Smooth muscle cell of the brain vasculature (primary cell): ENCODE measurements at places on chromosomes 7 and 10.

GRCh38 chr10:62010366-62010765 lies 108.9 kb downstream of the ARID5B start:
- DNase-seq = no peak

DNA sequence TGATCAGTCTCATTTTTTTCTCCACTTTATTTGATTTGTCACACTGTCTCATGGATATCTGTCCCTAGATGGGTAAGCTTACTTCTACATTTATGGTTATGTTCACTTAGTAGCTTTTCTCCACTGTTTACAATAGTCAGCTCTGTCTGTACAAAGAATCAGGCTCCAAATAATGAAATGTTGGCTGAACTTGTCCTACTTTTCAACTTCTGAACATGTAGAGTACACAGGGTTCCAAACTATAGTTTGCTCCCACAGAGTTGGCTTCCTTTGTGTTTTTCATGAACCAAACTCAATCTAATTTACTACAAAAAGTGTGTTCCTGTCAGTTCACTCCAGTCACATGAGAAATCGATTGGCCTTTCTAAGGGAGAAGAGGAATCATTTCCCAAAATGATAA lies 175.0 kb downstream of the CCDC71L start:
- no peak for DNase-seq

GRCh38 chr7:23044581-23044980 lies 30.7 kb upstream of the HYCC1 start:
- DNase-seq = no peak

GRCh38 chr7:134512271-134512670 lies 15.1 kb upstream of the AKR1B10 start:
- no peak for DNase-seq
